ENCODE measurements at places on chromosomes 13 and 19.

- no peak for DNase-seq
These were observed 7.3 kb downstream of the TNNT1 start for GRCh38 chr19:55141696-55142095.

GRCh38 chr13:67803118-67803517 is 573.0 kb upstream of the PCDH9 start:
- DNase-seq = no peak

DNA sequence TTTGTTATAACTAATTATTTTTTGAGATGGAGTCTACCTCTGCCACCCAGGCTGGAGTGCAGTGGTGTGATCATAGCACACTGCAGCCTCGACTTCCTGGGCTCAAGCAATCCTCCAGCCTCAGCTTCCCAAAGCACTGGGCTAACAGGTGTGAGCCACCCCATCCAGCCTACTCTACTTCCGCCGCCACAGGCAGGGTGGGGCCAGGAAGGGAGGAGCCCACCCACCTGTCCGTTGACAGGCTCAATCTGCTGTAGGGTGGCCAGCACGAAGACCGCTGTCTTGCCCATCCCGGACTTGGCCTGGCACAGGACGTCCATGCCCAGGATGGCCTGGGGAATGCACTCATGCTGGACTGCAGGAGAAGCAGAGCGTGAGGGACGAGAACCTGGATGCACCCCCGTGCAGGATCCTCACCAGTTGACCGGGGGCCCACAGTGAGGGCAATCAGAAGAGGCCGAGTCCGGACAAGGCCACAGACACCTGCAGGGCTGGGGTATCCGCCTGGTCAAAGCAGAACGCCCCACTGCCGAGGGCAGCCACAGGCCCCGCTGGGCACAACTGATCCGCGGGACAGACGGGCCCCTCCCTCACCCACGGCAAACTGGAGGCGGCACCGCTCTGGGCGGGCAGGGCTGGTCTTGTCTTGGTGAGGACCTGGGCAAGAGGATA is 6.7 kb downstream of the DDX39A start:
- DNase-seq = no peak

DNA sequence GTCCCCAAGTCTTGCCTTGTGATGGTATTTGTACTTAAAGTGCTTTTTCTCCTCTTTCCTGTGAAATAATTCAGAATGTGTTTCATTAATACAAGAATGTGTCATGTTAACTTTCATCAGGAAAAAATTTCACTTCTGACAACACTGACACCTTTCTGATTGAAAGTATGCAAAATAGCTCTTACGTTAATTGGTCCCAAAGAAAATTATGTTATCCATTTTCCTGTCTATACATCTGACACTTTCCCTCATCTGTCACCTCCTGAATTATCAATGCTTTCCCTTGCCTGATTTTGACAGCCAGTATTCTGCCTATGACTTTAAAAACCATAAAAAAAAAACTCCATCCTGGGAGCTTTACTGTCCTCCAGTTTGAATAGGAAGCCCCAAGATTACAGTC is 336.5 kb downstream of the ATP8A2 start:
- no peak for DNase-seq

DNA sequence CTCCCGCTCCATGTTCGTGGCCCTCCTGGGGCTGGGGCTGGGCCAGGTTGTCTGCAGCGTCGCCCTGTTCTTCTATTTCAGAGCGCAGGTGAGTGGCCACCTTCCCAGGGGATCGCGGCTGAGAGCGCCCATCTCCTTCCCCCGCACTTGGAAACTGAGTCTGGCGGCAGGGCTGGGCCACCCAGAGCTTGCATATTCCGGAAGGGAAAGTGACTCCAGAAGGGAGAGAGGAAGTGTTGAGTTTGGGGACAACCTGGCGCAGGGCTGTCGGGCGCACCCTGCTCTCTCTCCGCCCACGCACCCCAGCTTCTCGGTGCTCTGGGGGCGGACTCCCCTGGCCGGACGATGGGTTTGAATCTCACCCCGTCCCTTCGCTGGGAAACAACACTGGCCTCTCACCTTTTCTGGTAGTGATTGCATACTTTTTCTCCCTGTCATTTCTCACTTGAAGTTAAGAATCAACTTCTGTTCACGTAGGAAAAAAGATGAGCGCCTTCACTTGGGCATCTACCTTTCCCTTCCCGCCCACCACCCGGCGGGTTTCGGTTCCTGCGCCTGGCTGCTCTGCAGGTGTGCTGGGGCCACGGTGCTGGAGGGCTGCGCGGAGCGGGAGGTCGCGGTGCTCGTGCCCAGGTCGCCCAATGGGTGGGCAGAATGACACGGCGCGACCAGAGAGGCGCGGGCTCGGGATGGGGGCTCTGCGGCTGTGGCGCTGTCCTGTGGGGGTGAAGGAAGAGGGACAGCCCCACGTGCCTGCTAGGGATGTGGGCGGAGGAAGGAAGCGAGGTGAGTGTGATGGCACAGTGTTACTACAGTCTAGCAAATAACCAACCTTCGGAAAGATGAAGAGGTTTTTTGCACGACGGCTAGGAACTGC is 721 bp downstream of the TNFSF11 start:
- DNase-seq = no peak

- DNase-seq = no peak
These were observed 463.0 kb downstream of the TSHZ3 start for GRCh38 chr19:30886222-30886621.

DNA sequence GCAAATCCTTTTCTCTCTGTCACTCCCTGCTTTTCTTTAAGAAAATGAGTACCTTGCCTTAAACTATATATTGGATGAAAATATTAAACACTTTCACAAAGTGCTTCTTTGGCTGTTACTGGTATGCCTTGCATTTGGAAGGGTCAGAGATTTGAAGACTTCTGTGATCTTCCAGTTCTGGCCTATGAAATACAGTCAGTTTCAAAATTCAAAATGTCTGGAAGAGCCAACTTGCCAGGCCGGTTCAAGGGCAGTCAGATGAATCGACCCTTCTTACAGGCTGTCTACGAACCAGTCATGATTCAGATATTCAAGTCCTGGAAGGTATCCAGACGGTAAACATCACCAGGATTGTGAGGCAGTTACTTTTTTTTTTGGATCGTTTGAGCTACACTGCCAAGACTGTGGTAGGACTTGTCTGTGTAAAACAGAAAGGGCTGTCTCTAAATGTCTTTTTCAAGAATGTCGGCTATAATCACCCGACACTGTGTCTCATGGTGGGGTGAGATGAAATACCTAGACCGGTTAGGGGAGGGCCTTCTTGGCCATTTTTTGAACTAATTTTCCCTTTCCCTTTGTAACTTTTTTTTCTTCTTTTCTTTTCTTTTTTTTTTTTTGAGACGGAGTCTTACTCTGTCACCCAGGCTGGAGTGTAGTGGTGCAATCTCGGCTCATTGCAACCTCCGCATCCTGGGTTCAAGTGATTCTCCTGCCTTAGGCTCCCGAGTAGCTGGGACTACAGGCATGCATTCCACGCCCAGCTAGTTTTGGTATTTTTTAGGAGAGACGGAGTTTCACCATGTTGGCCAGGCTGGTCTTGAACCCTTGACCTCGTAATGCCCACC is 11.2 kb downstream of the ACTN4 start:
- peak; percentile 70 for DNase-seq

DNA sequence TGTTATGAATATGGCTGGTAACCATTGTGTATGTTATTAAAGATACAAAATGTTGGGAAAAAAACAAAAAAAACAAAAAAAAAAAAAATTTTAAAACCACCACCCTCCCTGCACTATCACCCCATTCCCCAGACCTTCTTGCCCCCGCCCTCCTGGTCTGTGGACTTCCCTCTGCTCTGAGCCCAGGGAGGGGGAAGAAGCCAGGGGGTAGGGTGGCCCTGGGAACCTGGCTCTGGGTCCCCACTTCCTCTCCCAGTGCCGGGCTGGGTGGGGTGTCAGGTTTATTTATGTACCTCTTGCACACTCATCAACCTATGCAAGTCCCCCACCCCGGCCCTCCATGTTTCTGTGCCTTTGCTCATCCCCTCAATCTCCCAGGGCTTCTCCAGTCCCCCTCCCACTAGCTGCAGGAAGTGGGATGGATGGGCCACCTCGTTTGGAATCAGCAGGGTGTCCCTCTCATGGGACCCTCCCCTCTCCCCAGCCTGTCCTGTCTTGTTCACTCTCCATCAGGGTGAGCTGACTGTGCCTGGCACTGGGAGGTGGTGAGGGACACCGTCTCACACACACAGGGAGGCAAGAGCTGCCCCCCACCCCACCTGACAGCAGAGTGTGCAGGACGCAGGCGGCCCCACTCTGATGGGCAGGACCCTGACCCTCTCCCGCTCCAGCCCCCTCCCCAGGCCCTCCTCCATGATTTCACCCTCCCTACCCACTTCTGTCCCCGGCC is 5.9 kb downstream of the PAF1 start:
- no peak for DNase-seq

DNA sequence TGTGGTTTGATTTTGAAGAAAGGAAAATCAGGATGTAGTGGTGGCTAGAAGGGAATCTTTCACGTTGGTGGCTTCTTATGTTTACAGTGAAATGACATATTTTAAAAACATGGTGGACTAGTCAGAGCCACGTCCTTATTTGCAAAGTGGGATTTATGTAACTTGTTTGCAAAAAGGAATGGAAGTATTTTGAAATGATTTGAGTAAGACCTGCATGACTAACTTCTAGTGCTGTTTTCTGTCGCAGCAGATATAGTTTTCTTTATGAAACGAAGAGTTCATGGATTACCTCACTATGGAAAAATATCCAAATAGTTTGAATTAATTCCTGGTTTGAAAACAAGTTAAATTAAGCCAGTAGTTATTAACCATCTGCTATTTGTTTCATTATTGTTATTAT is 476.5 kb downstream of the MYO16 start:
- DNase-seq = no peak

DNA sequence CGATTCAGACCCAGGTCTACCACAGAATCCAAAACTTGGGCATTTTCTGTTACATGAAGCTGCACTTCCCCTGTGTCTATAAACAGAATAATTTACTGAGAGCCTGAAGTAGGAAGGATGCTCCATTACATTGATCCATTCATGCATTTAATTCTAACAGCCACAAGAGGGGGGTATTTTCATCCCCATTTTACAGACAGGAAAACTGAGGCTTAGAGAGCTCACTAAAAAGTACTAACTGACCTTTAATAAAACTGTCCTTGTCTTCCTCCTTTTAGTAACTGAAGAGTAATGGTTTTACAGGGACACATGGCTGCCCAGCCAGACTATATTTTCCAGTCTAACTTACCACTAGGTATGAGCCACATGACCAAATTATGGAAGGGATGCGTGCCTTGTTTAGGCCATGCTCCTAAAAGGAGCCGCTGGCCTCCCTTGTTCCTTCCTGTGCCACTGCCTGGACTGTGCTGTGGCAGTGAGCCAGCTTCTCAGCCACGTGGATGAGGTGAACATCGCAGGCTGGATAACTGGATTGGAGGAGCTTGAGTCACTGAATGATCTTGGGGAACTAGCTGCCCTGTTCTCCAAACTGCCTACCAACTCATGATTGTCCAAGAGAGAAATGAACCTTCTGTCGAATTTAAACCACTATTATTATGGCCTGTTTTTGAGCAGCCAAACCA is 108.3 kb downstream of the DOCK9 start:
- DNase-seq = no peak

GRCh38 chr19:58397533-58398037 is 2.1 kb downstream of the RNF225 start:
- no peak for DNase-seq

- DNase-seq = no peak
These were observed 65.0 kb downstream of the TBC1D4 start for GRCh38 chr13:75417012-75417384.

DNA sequence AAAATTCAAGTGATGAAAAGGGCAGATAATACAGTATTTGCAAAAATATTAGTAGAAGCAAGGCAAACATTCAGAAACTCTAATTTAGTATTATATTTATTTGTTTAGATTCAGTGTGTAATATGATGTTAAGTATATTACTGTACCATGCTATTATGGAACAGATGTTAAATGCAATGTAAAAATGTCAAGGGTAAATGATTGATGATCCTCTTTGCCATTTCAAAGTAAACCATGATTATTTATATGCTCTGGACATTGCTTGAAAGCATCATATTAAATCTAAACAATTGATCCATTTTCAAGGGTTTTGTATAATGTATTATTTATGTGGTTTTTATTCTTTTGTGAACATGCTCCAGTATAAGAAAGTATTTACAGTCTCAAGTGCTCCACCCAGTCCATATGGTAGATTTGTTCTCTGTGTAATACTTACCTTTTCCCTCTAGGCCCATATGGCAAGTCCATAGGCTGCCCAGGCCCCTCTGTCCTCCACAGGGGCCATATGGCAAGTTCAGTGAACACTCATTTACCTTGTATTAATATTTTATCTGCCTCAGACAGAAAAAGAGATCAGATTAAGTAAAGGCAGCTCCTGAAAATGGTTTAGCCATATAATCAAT is 353.5 kb downstream of the DACH1 start:
- DNase-seq = no peak

- no peak for DNase-seq
These were observed 69.7 kb upstream of the SIAH3 start for GRCh38 chr13:45921162-45921736.

DNA sequence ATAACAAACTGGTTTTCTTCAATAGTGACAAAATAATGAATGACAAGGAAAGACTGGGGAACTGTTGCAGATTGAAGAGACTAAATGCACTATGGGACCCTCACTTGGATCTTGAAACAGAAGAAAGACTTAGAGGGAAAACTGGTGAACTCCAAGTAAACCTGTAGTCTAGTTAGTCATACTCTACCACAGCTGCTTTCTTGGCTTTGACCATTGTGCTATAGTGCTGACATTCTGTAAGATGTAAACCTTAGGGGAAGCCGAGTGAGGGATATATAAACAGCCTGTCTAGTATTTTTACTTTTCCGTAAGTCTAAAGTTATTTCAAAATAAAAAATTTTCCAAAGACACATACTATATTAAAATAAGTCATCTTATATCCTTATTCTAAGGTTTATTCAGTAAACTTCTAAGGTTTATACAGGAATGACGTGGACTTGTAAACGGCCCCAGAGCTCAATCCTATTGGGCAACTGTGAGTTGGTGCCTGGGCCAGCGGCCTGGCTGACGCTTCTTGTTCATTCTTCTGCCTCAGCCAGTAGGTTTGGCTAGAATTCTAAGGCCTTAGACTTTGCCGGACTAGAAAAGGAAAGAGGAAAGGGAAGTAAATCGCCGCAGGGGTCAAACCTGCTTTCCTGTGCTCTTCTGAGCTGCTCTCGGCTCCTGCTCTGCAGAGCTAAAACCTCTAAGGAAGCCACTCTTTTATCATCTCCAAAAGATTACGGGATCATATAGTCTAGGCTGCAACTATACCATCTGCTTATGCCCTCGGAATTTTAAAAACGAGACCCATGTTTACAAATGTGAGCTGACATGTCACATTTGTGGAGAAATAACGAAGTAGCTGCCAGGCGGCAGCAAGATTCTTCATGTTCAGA is 33.6 kb upstream of the UBE2L5 start:
- DNase-seq = peak; percentile 86

DNA sequence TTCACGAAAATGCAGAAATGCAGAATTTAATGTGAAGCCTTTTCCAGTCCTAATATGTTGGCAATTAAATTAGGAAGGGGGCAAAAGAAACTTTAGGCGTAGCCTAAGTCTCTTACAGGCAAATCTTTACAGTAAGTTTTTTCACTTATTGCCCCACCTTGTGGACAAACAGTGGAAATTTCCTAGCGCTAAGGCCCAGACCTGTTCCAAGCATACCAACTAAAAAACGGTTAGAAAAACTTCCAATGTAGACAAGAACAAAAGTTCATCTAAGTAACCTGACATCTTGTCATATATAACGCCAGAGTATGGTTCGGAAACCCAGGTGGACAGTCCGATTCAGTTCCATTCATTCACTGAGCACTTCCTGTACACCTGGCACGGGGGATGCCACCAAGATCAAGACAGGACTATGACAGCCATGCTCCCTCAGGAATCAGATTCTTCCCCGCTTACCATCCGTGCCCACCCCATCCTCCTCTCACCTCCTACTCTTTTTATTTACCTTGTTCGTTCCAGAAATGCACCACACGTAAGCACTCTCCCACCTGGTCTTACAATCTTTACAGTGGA is 4.9 kb downstream of the ZAR1L start:
- DNase-seq = no peak

All from lower leg skin (tissue), 4 donors.